Skeletal muscle tissue (tissue), 5 donors: ENCODE measurements at places on chromosomes 4 and X. TPM values are rescaled to one million over a fixed set of nuclear protein-coding genes. Genes with fewer than 3 reads are reported as not detected.

Gene GAGE12E
- not detected for total RNA-seq

Gene GUCY1A1
- total RNA-seq, result 19.8 TPM

Gene SLC2A9
- total RNA-seq, result 1.0 TPM

Gene USP17L12
- not detected for total RNA-seq

Gene GAB3
- 5.7 TPM for total RNA-seq

Gene AKAP17A
- 13.0 TPM for total RNA-seq
